A549 (cell line): ENCODE measurements at places on chromosomes 16 and 17. TPM values are rescaled to one million over a fixed set of nuclear protein-coding genes. Genes with fewer than 3 reads are reported as not detected.
A peak's percentile ranks its signal among the peaks of the same experiment; 100 is the strongest.

The TNRC6C gene
- 1.7 to 2.4 TPM (median 1.9 TPM) in 3 replicates for polyA plus RNA-seq

DNA sequence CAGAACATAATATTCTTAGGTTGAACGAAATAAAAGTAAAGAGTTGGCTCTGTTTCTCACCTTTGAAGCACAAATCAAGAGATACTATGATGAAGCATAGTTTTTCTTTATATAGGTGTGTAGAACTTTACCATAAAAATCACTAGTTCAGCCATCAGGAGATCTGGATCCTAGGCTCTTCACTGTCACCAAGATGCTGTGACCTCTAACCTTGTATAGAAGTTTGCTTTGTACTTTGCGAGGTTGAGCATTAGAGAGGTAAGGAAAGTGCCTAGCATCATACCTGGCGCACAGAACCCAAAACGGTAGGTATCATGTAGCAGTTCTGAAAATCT, 553 bp upstream of the CDC6 start:
- no peak for DNase-seq

GRCh38 chr17:5770441-5771270, 186.3 kb upstream of the NLRP1 start:
- DNase-seq = no peak

DNA sequence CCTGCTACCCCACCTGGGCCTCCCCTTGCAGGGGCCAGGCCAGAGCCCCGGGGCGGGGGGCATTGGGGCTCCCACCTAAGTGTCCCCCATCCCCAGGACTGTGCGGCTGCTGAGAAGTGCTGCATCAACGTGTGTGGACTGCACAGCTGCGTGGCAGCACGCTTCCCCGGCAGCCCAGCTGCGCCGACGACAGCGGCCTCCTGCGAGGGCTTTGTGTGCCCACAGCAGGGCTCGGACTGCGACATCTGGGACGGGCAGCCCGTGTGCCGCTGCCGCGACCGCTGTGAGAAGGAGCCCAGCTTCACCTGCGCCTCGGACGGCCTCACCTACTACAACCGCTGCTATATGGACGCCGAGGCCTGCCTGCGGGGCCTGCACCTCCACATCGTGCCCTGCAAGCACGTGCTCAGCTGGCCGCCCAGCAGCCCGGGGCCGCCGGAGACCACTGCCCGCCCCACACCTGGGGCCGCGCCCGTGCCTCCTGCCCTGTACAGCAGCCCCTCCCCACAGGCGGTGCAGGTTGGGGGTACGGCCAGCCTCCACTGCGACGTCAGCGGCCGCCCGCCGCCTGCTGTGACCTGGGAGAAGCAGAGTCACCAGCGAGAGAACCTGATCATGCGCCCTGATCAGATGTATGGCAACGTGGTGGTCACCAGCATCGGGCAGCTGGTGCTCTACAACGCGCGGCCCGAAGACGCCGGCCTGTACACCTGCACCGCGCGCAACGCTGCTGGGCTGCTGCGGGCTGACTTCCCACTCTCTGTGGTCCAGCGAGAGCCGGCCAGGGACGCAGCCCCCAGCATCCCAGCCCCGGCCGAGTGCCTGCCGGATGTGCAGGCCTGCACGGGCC, 1.9 kb downstream of the WFIKKN1 start:
- no peak for DNase-seq

DNA sequence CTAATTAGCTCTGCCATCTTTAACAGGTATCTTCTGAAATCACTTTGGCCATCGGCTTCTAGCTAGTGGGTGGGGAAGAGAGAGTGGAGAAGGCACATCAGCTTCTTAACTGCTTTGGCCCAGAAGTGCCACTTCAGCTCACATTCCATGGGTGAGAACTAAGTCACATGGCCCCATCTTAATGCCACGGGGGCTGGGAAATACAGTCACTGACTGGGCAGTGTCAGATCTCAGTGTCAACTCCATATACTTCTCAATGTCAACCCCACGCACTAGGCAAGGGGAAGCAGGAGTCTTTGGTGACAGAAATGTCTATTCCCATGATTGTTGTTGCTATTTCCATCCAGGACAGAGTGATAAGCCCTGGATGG, 29.4 kb downstream of the CCR7 start:
- no peak for DNase-seq

DNA sequence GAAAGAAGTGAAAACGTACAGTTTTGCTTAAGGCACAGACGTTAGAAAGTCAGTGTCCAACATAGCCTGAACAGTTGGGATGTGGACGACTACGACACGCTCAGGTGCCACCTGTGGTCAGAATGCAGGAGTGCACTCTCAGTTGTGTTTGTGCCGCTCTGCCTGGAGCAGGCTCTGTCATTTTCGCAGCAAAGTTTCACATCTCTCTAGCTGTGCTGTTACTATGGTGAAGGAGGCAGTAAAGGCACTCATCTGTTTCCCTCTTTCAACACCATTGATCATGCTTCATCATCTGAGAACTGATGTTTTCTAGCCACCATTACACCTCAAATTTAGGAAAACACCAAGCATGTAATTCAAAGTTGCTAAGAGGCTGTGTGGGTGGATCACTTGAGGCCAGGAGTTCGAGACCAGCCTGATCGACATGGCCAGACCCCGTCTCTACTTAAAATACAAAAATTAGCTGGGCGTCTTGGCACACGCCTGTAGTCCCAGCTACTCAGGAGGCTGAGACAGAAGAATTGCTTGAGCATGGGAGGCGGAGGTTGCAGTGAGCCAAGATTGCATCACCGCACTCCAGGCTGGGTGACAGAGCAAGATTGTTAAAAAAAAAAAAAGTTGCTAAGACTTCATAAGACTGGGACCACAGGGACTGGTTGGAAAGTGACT, 44.9 kb upstream of the DNAJA2 start:
- DNase-seq = peak; percentile 75

The CMTM1 gene
- polyA plus RNA-seq = 1.5 to 2.1 TPM (median 1.9 TPM) in 3 replicates

DNA sequence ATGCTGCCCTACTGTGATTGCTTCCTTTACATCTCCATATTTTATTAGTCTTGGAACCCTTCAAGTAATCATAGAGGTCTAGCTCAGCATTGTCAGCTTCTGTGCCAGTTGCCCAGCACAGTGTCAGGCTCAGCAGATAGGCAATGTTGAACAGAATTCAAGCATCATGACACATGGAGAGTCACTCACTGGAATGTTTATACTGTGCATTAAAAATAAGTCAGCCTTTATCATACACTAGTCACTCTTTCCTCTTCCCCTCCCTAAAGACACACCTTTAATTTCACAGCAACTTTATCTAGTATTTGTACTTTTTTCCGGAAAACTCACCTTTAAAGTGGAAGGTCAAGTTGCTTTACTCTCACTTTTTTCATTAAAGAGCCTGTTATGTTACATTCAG, 253.8 kb upstream of the CDH11 start:
- no peak for DNase-seq

- DNase-seq = no peak
Measured at GRCh38 chr17:39848600-39848999, 15.5 kb downstream of the IKZF3 start.

The ZNF48 gene
- 9.1 to 10.4 TPM (median 9.7 TPM) in 3 replicates for polyA plus RNA-seq

The SLFN11 gene
- 6.9 to 8.2 TPM (median 7.4 TPM) in 3 replicates for polyA plus RNA-seq

DNA sequence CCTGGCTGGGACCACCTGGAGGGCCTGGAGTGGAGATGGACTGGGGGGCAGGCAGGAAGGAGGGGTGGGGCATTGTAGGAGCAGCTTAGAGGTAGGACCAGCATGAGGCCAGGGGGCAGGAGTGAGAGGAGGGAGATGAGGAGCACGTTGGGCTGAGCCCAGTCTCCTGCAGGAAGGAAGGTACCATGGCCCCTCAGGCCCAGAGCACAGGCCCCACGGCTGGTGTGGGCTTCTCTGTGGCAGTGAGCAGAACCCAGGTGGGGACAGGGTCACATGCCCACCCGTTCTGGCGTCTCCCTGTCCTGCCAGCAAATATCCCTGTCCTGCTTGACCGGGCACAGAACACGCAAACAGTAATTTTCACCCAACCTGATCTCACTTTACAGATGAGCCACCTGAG, 141.8 kb downstream of the ENGASE start:
- no peak for DNase-seq

GRCh38 chr16:79210607-79211006, 389.9 kb downstream of the MAF start:
- no peak for DNase-seq

DNA sequence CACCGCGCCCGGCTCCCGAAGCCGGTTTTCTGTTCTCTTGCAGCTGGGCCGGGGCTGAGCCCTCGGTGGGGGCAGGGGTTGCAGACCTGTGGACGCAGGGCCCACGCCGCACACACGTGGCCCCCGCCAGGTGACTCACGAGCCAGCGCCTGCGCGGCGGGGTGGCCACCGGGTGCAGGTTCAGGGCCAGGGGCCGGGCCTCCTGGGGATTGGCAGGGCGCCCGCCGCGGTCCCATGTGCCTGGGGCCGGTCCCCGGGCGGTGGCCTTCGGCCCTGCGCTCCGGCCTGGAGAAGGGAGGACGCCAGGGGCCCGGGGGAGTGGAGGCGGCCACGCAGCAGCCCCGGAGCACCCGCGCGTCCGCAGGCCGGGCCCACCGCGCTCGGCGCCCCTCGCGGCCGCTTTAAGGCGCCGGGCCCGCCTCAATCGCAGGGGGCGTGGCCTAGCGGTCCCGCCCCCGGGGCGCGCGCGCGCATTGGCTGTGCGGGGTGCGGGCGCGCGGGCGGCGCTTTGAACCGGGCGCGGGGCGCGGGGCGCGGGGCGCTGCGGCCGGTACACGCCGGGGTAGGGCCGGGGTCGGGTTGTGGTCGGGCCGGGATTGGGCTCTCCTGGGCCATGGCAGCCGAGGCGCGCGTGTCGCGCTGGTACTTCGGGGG, at the start of gene SLC25A10:
SLC25A10 (plus strand) TSS at position 471 of the 654 bp plus-strand sequence; CDS start at position 614, 143 bp downstream.
- DNase-seq = peak; percentile 87

The ABCA6 gene
- 0.05 TPM in 1 of 3 replicates, not detected in the others for polyA plus RNA-seq

The CHD3 gene
- polyA plus RNA-seq = 88.0 to 113 TPM (median 111 TPM) in 3 replicates

DNA sequence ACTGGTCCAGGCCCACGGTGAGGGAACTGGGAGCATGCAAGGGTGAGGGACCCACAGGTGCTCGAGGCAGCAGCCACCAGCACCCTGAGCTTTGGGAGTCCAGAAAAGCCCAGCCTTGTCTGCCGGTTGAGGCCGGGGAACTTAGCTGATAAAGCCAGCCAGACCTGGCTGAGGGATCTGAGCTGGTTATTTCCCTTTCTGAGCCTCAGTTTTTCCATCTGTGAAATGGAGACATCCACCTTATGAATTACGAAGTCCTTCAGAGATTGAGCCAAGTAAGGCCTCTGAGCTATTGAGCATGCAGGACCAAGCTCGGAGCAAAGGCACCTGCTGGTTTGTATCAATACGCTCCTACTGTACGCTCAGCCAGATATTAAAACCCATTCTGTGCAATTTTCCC, 13.8 kb downstream of the NECAB2 start:
- DNase-seq = no peak

The CCL1 gene
- not detected in 3 replicates for polyA plus RNA-seq

The FSCN2 gene
- polyA plus RNA-seq = 1.3 to 1.7 TPM (median 1.3 TPM) in 3 replicates

GRCh38 chr16:72427783-72428331, 255.9 kb upstream of the PMFBP1 start:
- DNase-seq = no peak

DNA sequence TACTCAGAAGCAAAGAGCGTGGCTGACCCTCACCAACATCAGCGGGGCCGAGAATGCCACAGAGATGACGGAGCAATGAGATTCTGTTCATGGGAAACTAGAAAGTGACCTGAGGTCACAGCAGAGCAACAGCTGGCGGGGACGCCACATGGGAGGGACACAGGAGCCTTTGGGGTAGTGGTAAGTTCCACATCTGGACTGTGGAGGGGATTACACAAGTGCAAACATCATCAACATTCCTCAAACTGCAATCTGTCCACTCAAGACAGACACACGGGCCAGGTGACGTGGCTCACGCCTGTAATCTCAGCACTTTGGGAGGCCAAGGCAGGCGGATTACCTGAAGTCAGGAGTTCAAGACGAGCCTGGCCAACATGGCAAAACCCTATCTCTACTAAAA, 11.2 kb downstream of the HAGH start:
- DNase-seq = no peak

The XPO6 gene
- polyA plus RNA-seq = 63.0 to 76.5 TPM (median 70.9 TPM) in 3 replicates

- DNase-seq = no peak
Measured at GRCh38 chr17:82346342-82347300, 12.4 kb upstream of the TEX19 start.

DNA sequence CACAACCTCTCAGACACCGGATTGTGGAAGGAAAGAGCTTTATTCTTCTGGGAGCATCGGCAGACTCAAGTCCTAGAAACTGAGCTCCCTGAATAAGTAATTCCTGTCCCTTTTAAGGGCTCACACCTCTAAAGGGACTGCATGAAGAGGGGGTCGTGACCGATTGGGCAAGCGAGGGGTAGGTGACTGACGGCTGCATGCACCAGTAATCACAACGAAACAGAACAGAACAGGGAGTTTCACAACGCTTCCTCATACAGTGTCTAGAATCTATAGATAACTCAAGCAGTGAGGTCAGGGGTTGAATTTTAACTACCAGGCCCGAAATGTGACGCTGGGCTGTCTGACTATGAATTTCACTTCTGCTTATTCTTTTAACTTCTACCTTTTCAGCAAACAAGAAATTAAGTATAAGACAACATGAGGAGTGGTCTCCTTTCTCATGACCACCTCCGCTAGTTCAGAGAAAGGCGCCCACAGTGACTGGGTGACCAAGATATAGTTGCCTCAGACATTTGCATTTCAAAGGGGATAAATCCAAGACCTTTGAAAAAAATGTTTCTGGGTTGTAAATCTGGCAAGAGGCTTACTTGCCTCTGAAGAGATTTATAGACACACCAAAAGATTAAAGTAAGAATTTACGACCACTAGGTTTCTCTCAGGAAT, 88.4 kb upstream of the ATF7IP2 start:
- DNase-seq = no peak

GRCh38 chr17:12040478-12040877, 19.8 kb downstream of the MAP2K4 start:
- DNase-seq = no peak

DNA sequence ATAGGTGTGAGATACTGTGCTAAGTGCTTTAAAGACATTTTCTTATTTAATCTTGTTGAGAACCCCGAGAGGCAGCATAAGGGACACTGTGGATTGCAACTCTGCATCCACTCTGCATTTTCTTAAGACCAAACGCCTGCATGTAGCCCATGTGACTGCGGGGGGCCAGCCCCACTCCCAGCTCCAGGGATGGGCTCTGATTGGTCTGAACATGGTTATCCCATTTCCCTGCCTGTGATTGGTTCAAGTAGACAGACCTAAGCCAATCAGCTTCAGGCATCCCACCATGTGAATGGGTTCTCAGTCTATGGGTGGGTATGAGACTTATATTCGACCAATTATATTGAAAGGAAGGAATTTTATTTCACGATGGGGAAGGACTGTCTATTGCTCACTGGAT, 33.2 kb upstream of the USP7 start:
- DNase-seq = peak; percentile 43

DNA sequence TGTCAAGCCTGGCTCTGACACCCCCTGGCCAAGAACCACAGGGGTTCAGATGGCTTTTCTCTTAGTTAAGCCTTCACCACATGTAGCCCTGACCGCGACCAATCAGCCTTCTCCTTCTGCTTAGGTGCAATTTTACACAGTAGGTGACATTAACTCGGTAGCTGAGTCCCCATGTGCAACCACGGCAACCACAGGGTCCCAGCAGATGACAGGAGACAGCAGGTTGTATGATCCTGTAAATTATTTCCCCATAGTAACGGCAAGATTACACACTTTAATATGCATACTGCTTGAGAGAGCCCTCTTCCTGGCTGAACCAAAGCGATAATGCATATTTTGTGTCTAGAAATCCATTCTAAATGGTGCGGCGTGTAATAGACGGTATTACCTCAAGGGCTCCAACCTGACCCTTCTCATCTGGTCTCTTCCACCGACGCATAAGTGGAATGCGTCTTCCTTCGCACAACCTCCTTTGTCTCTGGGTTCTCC, 458.7 kb upstream of the ZFHX3 start:
- DNase-seq = no peak

GRCh38 chr16:84180519-84181140, 6.2 kb downstream of the TAF1C start:
- no peak for DNase-seq

The RNF43 gene
- polyA plus RNA-seq = 1.6 to 2.6 TPM (median 2.5 TPM) in 3 replicates

The DPEP3 gene
- not detected in 3 replicates for polyA plus RNA-seq

The MYO19 gene
- polyA plus RNA-seq = 91.7 to 103 TPM (median 94.4 TPM) in 3 replicates
